ENCODE measurements at places on chromosomes 5 and 9. TPM values are rescaled to one million over a fixed set of nuclear protein-coding genes. Genes with fewer than 3 reads are reported as not detected.

SPINK6 gene
- not detected for total RNA-seq

NKD2 gene
- 7.3 TPM for total RNA-seq

EQTN gene
- 0.51 TPM for total RNA-seq

PLAC8L1 gene
- total RNA-seq: not detected

CDX1 gene
- 0.31 TPM for total RNA-seq

DNA sequence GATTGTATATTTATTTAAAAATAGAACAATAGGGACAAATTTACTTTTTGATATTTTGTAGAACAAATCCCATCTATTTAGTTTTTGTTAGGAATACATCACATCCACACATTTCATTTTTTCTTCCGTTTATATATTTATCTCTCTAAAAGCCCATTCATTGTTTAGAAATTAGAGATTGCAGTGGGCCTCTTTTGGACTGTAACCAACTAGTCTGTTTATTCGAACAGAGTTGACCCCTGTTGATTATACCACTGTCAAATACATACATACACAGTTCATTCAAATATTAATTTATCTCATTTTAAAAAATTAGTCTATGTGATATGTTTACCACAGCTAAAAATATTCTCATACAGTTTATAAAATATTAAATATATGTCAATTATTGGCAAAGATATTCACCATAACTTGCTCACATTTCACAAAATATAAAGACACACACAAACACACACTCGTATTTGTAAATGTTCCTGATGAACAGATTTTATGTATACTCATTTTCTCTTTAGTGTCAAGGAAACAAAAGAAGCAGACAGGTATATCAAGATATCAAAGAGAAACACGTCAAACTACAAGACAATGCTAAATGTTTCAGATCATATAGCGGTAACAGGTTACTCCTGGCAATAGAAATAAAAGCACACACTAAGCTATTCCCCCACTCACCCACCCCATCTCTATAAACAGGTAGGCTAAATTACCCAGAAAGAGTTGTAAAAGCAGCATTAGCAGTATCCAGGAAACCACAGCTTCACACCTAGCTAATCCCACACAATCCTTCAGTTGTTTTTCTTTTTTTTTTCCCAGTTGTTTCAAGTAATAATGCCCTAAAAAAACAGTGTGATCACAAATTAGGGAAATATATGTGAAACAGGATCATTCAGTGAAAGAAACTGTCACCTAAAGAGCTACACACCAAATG is 283.9 kb downstream of the ADAMTS6 start:
- DNase-seq: no peak

DNA sequence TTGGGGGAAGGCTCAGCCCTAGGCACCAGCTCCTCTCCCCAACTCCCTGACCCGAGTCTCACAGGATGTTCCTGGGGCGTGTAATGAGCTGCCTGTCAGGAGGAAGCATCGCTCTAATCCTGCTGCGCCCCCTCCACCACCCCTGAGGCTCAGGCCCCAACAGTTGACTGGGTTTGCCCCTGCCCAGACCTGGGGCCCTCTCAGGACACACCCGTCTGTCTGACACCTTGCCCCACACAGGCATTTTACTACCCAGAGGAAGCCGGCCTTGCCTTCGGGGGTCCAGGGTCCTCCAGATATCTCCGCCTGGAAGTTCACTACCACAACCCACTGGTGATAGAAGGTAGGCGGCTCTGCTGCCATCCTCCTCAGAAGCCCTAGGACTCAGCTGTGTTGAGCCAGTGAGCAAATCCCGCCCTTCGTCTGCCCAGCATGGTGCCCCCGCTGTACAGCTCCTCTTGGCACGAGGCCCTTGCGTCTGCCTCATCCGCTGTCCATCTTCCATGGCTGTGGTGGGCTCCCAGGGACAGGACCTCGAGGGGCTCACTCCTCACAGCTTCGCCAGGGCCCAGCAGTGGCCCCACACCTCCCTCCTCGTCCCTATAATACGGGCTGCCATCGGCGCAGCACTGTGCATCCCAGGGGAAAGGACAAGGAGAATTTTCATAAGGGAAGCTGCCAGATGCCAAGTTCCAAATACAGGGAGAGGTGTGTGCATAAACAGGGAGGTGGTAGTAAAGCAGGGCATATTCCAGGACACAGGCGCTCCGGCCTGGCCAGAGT is 8.0 kb downstream of the DBH start:
- DNase-seq: no peak

DNA sequence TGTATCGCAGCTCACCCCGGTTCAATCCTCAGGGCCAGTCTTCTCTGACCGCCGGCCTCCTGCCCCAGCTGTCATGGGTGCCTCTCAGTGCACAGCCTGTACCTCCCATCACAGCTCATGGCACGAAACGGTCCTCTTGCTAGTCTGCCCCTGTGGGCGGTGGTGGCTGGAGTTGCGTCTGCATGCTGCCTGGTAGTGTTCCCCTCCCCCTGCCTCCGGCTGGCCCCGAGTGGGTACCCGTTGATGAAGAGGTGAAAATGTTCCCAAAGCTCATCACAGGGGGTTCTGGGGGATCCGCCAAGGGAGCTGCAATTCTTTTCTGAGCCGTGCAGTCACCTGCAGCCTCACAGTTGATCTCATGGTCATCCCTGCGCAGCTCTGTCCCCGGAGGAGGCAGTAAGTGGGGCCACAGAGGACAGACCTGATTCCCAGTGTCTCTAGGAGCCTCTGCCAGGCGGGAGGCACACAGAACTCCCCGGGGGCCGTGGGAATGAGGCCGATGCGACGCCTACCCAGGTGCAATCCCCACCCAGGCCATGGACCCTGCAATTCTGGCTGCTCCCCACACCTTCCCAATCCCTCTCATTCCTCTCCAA is 34.7 kb upstream of the FIBCD1 start:
- DNase-seq: no peak

- DNase-seq: no peak
Observed at GRCh38 chr5:34923694-34924461, 5.5 kb upstream of the DNAJC21 start.

DNA sequence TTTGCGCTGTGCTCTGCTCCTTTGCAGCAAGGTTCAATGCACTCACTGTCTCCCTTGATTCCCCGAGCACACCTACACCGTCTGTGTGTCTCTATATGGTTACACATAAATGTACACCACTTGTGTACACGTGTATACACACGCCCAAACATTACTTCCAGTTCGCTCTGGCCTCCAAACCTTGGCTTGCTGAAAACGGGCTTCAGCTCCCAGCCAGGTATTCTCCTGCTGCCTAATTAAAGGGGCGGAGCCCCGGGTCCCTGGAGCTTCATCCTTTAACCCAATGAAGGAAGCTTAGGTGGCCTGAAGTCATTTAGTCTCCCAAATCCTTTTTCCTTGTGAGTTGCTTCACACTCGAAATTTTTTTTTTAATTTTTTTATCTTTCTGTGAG is 4.6 kb downstream of the ISL1 start:
- peak; percentile 3 for DNase-seq

GRCh38 chr5:74357827-74358226 is 282.7 kb downstream of the ENC1 start:
- no peak for DNase-seq

DNA sequence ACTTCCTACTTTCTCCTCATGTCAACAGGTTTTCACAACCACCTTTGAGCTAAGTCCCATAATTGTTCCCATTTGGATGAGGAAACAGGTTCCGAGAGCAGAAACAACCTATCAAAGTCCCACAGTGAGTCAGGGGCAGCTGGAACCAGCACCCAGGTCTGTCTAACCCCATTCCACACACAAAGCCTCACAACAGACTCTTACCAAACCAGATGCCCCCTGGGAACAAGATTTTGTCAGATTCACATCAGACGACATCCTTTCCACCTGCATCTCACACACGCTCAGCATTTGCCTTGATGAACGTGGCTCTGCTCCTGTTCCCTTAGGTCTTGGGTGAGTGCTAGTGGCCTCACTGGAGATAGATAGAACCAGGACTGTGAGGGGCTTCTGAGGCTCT is 17.0 kb downstream of the SWI5 start:
- DNase-seq: no peak

DNA sequence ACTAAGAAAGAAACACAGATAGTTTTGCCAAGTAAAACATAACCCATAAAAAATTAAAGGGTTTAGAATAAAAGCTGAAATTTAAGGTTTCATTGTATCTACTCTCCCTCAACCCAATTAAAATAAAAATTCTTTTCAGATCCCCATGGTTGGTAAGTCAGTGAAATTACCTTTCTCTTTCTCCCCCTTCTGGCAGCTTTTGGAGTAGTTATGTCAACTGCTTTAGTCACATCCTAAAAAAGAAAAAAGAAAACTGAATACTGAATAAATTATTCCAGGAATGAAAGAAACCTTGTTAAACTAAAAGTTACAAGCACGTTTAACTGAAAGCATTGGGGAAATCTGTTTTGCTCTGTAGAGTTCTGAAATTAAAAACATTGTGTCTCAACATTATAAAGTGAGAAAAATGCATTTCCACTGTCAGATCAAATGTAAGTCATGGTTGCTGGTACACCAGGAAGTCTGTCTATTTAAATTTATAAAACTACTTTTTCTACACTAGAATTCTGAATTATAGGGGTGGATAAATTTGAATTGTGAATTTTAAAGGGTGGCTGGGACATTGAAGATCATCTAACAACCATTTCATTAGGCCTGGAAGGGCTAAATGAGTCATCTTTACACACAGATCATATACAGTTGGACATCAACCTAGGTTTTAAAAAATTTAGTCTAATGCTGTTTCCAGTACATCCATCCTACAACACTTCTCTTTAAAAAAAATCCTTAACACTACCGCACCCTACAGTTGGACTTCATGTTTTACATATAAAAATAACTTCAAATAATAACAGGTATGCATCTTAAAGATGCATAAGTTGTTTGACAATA is 24.7 kb downstream of the PSIP1 start:
- DNase-seq: peak; percentile 38

DNA sequence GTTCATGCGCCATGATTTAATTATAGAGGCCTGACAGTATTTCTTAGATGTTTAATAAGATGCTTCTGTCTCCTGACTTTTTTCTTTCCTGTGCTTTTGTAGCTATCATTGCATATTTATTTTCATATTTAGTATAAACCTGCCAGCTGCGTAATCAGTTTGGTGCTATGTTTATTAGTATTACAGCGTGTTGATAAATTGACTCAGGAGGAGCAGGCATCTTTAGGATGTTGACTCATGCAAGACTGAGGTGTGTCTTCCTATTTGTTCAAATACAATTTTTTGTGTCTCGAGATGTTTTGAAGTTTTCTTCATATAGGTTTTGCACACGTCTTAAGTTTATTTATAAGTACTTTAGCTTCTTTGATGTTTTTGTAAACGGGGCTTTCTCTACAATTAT is 35.9 kb upstream of the EXOC3 start:
- DNase-seq: no peak

GRCh38 chr5:38783011-38783561 is 62.7 kb upstream of the OSMR start:
- peak; percentile 49 for DNase-seq

GRCh38 chr5:68344447-68345111 is 129.0 kb downstream of the PIK3R1 start:
- no peak for DNase-seq

DNA sequence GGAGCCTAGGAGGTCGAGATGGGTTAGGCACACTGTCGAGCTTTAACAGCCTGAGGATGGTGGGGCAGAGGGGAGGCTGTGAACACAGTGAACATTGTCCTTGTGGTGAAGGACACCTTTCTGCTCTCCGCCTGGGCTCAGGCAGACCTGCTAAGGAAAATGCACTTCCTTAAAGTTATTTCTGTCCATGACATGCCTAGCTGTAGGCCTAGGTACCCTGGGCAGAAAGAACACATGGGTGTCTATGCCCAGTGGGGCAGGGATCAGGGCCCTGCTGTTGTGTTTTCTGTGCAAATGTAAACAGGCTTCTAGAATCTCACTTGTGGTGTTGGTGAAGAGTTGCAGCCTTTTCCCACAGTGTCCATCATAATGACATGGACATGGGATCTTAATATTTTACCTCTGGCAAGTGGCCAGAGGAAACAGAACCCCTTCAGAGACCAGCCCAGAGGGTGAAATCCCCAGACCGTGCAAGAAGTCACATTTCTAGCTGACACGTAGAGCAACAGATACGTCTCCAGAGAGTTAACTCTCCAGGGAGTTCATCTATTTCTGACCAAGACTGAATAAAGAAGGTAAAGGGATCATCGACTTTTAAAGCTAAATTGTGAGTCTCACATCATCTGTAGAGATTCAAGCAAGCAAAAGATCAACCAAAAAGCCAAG is 79.2 kb downstream of the C9orf152 start:
- no peak for DNase-seq

- DNase-seq: no peak
Observed at GRCh38 chr5:145204743-145205142, 630.4 kb downstream of the PRELID2 start.

- DNase-seq: no peak
Observed at GRCh38 chr5:16135003-16135402, 44.6 kb downstream of the MARCHF11 start.

DNA sequence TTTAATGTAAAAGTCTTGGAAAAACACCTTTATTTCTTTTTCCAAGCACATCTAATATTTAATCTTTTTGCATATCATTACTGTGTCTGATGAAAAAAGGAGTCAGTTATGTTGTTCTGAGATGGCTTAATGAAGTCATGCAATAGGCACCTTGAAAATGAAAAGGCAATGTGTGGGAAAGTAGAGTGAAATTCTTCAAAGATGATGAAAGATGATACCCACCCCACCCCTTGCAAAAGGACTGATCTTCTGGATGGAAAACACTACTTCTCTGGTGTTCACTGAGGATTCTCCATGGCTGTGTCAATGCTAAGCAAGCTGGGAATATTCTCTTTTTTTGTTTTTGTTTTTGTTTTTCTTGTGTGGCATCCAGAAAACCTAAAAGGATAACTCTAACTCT is 47.9 kb upstream of the TRPC7 start:
- DNase-seq: no peak

- no peak for DNase-seq
Observed at GRCh38 chr9:22037954-22038690, 29.0 kb upstream of the CDKN2B start.

DNA sequence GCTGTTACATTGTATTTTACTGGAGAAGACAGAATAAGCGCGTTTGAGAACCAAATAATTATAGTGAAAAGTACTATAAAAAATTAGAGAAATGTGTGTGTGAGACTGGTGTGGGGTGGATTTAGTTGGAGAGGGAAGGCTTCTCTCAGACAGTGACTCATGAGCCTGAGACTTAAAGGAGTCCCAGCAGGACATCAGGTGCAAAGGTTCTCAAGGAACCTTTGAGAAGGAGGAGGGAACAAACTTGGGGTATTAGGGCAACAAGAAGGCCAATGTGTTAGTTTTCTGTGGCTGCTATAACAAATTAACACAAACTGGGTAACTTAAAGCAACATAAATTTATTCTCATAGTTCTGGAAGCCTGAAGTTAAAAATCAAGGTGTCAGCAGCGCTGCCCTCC is 4.9 kb downstream of the DDX4 start:
- DNase-seq: no peak

GRCh38 chr9:130938184-130938651 is 829 bp downstream of the FIBCD1 start:
- DNase-seq: no peak

DNA sequence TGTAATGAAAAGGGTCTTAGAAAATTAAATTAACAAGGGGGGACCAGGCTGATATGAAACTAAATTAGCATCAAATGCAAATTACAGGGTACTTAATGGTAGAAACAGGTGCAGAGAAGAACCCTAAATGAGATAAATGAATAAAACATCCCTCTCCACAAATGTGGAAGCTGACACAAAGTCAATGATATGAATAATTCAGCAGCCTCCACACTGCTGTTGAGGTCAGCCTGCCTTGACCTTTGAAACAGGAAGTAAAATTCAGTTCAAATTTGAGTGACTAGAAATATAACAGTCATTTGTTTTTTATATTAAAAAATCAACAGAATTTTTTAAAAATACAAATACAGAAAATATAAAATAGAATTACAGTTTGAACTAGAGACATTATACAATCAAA is 40.0 kb downstream of the EBF1 start:
- no peak for DNase-seq
